ENCODE measurements at places on chromosomes 12 and 14.

- no peak for DNase-seq
These were observed 396.1 kb downstream of the TMTC2 start for GRCh38 chr12:83082690-83083276.

GRCh38 chr12:123410041-123410412, 26.1 kb downstream of the KMT5A start:
- no peak for DNase-seq

- DNase-seq: no peak
These were observed 69.8 kb downstream of the PLEKHA5 start for GRCh38 chr12:19199332-19199731.

- no peak for DNase-seq
These were observed 135.3 kb downstream of the CCER1 start for GRCh38 chr12:90819709-90820108.

GRCh38 chr12:47941871-47942613, 21.4 kb upstream of the TMEM106C start:
- no peak for DNase-seq

DNA sequence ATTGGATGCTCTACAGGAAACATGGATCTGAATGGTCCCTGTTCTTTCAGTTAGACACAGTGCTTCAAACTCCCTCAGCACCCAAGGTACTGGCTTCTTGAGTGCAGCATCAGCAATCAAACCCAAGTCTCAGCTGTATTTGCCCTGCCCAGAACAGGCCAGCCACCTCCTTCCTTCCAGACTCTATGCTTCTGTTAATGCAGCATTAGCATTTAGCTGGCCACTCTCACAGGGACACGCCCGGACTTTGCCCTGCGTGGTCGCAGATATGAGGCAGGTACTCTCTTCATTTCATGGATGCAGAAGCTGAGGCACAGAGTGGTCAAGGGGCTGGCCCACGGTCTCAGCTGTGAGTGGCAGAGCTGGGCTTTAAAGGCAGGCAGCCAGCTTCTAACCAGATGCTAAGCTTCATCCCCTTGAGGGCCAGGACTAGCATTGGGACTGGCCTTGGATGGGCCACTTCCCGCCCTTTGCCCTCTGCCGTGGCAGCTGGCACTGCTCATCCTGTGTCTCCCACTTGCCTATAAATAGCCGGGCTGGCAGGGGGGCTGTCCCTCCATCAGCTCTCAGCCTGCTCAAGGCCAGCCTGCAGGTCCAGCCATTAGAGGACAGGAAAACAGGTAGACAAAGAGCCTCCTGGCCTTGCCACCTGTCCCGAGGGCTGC, 1.5 kb upstream of the SLC25A47 start:
- no peak for DNase-seq

GRCh38 chr14:39673270-39673711, 241.1 kb upstream of the FBXO33 start:
- peak; percentile 45 for DNase-seq

DNA sequence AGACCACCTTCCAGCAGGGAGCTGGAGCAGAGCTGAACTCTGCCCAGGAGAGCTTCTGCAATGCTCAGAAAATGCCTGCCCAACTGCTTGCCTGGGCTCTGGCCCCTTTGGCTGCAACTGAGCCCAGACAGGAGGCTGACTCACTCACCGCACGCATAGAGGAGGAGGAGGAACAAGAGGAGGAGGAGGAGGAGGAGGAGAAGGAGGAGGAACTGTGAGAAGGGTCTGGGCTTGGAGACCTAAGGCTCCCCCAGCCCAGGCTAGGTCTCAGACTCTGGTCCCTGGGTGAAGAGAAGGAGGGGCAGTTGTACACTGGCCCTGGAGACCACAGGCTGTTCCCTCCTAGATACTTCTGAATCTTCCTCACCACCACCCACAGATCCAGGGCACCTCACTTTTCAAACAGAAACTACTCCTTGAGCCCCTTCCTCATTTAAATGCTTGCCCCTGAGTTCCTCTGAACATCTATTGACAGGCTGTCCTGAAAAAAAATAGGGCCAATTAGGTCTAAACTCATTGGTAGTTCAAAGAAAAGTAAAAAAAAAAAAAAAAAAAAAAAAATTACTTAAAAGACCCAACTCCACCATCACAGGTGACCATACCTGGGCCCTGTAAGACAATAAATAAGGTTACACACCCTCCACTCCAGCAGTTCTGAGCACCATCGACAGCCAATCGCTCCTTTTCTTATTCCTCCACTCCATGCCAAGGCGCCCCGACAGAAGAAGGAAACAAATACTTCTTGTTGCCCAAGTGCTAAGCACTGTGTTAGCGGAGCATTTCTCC, 674 bp downstream of the VDR start:
- peak; percentile 16 for DNase-seq

GRCh38 chr12:43273467-43273866, 278.5 kb downstream of the ADAMTS20 start:
- DNase-seq: no peak

- peak; percentile 81 for DNase-seq
These were observed 52.1 kb downstream of the NUAK1 start for GRCh38 chr12:106086696-106087095.

DNA sequence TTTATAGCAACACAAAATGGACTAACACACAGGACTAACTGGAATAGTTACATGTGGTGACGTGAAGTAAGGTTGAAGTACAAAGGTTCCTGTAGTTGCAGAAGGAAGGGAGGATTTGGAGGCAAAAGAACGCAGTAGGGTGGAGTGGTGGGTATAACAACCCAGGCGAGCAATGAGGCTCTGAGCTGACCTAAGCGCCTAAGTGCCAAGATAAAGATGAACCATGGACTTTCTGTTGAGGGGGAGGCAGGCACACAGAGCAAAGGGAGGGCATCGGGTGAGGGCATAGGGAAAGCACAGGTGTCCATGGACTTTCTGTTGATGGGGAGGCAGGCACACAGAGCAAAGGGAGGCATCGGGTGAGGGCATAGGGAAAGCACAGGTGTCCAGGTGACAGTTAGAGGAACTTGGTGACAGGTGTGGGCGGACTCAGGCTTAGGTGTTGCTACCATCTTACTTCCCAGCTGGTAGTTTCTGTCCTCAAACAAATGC, 15.2 kb downstream of the SCNN1A start:
- no peak for DNase-seq

GRCh38 chr12:3419558-3419957, 71.4 kb upstream of the PRMT8 start:
- DNase-seq: no peak

DNA sequence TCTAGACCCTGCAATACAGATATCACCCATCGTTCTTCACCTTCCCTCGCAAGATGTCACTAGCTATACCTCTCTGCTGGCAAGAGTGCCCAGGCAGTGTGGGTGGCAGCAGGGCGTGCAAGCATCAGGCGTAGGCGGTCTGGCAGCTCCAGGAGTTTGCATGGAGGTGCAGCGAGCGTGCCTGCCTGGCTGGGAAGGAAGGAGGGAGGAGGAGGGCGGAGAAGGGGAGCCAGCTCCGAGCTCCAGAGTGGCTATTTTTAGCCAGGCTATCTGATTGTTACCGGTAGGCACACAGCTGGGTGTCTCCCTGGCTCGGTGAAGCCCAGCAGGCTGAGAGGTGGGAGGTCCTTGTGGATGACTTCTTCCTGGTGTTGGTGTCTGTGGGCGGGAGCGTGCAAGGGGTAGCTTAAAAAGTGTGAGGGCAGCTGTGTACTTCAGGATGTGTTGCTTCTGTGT, 6.2 kb downstream of the FOXJ2 start:
- peak; percentile 75 for DNase-seq
